RKO (cell line): ENCODE measurements at places on chromosomes 1 and 21.

- no peak for DNase-seq
These were observed 163.2 kb upstream of the CACYBP start for GRCh38 chr1:174836543-174836942.

- DNase-seq: no peak
These were observed 483.5 kb downstream of the ADGRL2 start for GRCh38 chr1:82284213-82284612.

DNA sequence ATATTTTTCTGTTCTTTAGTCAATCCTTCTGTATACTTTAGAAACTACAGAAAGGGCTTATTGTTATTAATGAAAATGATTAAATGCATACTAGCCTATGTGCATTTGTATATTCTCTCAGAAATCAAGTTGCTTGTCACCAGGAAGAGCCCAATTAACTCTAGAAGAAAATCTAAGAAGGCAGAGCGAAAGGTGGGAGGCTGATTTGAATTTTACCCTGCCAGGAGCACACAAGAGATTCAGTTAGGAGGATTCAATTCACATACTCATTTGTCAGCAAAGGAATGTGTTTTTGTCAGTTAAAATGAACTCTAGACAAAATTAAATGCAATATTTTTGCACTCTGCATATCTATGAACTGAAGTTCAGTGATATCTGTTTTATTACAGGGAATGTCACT lies 411.8 kb downstream of the KCNT2 start:
- no peak for DNase-seq

DNA sequence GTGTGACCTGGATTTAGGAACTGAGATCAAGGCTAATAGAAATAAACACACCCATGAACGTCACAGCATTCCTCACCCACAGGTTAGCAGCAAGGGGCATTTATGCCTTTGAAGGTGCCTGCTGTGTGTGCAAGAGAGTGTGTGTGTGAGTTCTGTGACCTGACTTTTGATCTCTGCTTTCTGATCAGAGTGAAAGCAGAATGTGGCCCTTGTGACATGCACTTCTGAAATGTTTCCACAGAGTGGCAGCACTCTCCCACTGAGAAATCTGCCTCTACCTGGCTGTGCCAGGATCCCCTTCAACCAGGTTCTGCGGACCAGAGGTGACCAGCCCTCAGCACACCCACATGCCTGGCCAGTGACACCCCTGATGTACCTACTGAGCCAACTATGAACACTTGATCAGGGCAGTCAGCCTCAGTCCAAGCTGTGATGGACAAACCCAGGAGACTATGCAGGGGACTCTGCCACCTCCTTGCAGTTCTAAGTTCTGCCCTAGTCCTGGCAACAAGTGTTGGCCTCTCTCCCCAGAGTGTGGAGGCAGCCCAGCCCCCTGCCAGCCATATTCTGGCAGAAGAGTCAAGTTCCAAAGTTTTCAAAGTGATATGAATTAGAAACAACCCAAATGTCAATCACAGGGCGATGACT lies 41.0 kb downstream of the RXRG start:
- DNase-seq: peak; percentile 33

- DNase-seq: no peak
These were observed 18.3 kb downstream of the EDN2 start for GRCh38 chr1:41466146-41466545.

GRCh38 chr21:46100020-46100419 lies 2.1 kb downstream of the COL6A2 start:
- no peak for DNase-seq

GRCh38 chr1:81889166-81889565 lies 88.4 kb downstream of the ADGRL2 start:
- no peak for DNase-seq
